Stimulated activated CD4-positive, alpha-beta T cell treated with anti-CD3 and anti-CD28 coated beads, Interleukin-1b, Interleukin-23, amount 100 ng/mL, for 1 hour (primary cell): ENCODE measurements at places on chromosomes 2 and 18.

GRCh38 chr2:42801381-42801780 is 9.0 kb upstream of the HAAO start:
- DNase-seq, result no peak

DNA sequence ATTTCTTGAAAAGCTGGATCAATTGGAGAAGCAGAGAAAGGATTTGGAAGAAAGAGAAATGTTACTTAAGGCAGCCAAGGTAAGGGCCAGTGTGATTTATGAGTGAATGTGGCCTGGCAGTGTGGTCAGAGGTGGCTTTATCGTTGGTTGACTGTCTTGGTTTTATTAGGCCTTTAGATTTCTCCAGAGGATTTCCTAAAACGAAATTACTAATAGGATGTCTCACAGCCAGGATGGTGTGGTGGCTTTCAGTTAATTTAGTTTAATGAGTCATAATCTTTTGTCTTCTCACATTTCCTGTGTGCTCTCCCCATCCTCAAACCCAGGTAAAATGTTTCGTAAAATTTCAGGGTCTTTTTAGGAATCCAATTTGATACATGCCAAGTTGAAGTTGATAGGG is 100.8 kb downstream of the TAF4B start:
- no peak for DNase-seq

DNA sequence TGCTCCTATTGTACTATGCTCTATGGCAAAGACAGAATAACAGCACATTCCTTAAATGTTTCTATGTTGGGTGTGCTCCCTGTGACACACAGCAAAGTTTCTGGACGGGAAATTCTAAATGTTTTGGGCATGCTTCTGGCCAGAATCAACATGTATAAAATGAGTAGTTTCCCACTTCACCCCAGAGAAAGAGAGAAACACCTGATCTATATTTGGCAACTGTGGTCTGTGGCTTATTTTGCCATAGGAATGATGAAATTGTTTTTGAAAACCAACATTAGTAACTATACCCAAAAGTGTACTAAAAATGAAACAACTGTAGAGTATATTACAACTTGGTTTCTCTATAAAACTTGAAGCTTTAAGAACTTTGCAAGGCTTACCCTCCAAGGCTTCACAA is 89.1 kb downstream of the RAD51AP2 start:
- DNase-seq, result no peak

DNA sequence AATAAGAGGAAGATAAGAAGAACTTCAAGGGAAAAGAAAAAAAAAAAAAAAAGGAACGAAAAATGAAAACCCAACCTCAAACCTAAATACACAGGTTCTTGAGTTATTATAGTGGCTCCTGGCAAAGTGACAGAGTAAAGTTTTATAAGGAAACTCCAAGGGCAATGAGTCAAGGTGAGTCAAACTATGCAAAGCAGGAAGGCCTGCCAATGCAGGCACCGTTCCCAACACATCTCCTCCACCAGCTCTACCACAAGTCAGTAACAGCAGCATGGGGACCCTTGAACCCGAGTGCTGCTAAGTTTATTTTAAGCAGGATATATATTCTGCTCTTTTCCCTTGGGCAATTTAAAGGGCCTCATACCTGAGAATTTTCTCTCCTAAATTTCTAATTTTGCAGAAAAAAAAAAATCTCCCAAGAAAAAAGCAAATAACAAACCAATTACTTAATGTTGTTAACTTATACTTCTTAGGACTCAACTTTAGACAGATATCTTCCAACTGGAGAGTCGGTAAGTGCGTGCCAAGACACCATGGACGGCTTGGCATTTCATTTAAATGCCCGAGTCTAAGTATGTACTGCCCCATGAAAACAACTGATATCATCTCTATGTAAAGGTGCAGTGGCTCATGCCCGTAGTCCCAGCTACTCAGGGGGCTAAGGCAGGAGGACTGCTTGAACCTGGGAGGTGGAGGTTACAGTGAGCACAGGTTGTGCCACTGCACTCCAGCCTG is 75.7 kb upstream of the TFCP2L1 start:
- DNase-seq, result no peak

DNA sequence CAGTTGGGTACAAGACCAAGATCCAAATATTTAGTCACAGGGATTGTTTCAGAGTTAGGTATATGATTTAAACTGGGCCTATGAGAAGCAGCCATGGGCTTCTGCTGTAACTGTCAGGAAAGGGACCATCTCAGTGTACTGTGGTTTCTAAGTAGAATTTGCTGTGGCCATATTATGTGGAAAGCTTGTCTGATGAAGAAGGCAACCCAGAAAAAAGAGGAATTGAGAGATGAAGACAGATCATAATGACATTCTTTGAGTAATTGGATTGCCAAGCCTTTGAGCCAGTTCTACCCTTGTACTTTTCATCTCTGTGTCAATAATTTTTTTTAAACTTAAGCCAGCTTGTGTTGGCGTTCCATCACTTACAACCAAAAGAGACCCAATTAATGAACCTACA is 259.6 kb downstream of the NUP35 start:
- DNase-seq, result no peak

DNA sequence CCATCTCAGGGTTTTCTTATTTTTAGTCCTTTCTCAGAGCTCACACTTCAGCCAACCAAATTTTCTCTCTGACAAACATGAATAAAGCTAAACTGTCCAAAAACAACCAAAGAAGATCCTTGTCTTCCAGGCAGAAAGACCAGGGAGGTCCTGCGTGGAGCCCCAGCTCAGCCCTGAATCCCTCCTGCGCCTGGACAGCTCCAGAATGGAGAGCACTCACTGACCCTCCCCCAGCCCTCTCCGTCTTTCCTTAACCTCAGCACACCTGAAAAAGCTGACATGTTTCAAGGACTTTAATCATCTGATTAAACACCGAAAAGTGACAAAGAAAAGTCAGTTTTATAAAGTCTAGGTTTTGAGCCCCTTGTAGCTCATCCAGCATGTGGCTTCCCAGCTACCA is 22.9 kb upstream of the GNAL start:
- DNase-seq, result no peak

DNA sequence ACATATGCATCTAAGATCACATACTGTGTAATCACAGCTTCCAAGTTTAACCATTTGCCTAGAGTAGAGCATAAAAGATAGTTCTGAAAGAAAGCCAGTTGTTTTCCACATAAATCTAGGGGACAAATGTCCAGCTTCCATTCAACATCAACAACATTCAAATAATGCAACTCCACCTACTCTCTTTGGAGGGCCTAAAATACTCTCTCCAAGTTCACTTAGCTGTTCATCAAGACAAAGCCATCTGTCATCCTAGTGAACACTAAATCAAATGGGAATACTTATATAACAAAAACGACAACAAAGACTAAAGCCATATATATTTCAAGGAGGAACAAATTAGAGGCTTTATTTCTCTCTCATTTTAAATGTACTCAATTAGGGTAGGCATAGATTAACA is 221.5 kb upstream of the CDH2 start:
- no peak for DNase-seq

- DNase-seq, result no peak
These were observed 30.9 kb downstream of the ANTXR1 start for GRCh38 chr2:69043736-69044400.

DNA sequence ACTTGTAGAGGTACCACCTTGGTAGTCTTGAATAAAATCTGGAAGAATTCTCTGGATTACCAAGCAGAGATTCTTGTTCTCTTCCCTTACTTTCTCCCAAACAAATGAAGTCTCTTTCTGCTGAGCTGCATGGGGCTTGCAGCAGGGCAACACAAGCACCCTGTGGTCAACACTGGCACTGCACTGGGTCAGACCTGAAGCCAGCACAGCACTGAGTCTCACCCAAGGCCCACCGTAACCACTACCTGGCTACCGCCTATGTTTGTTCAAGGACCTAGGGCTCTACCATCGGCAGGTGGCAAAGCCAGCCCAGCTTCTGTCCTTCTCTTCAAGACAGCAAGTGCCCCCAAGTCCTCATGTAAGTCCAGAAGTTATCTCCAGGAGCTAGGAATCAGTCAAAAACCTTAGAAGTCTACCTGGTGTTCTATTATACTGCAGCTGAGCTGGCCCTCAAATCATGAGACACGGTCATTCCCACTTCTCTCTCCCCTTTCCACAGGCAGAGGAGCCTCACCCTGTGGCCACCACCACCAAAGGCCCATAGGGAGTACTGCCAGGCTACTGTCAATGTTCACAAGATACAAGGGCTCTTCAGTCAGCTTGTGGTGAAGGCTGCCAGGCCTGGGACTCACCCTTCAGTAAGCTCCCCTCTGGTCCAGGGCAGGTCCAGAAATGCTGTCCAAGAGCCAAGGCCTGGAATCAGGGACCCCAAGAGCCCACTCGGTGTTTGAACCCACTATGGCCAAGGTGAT is 18.4 kb downstream of the VPS54 start:
- DNase-seq, result no peak

DNA sequence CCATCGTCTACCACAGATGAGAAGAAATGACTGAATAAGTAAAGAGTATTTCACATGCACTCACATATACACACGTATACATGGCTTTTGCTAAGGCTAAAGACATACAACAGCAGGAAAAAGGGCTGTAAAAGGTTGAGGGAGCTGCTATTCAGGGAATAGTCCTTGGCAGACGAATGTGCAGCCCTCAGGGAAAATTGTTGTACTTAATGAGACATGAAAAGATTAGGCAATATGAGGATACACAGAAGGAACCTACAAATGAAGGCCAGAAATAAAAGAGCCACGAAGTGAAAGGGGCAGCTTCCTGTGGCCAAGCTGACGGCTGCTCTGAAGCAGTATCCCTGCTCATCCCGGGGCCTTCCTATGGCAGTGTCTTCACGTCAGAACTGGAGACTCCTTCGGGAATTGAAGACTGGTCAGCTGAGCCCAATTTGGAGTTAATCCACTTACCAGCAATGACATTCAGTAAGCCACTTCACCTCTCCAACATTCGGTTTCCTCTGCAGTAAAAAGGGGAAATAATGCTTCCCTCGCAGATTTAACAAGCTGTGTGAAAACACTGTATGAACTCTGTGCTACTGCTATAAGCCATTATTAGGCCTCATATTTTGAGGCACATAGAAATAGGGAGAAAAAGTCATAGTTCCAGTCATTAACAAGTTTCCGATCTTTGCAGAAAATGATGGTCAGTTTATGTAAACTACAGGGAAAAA is 221.8 kb downstream of the STK39 start:
- no peak for DNase-seq

GRCh38 chr18:63149302-63149587 is 170.3 kb downstream of the BCL2 start:
- DNase-seq, result no peak

GRCh38 chr2:233271693-233272092 is 20.2 kb downstream of the ATG16L1 start:
- no peak for DNase-seq

DNA sequence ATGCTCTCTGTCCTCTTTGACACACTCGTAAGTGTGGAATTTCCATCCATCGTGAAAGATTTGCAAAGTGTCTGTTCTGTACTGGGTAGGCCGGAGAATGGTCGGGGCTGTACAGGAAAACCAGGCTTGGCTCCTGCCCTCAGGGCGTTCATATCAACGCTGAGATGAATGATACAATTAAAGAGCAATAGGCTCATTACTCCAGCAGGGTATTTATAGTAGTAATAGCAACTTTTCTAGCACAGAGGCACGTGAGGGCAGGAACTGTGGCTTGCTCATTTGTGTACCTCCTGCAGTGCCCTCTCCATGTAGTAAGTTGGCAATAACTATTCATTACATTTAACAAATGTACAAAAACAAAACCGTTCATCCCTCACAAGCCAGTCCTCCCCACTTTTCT is 5.3 kb upstream of the NCK2 start:
- DNase-seq, result no peak

DNA sequence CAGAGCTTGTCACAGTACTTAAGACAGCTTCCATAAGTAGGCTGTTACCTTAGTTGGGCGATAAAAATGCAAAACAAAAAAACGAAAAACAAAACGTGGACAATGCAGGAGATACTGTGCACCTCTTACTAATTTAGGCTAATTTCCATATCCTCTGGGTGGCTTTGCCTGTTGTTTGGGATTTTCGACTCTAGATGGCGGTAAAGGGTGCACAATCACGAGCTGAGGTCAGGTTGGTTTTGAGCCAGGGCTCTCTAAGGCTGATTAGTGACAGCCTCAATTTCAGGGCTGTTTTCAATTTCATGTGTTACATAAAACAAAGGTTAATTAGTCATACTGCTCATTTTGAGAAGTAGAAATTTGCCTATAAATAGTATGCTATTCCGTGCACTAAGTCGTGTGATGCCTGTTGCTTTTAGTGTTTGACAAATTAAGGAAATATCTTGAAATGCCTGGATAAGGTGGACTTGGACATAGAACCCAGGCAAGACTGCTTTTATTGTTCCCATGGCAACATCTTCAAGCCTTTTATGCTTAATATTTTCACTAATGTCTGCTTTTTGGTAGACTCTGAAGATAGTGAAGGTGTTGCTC is 493.1 kb downstream of the SOCS6 start:
- peak; percentile 17 for DNase-seq

DNA sequence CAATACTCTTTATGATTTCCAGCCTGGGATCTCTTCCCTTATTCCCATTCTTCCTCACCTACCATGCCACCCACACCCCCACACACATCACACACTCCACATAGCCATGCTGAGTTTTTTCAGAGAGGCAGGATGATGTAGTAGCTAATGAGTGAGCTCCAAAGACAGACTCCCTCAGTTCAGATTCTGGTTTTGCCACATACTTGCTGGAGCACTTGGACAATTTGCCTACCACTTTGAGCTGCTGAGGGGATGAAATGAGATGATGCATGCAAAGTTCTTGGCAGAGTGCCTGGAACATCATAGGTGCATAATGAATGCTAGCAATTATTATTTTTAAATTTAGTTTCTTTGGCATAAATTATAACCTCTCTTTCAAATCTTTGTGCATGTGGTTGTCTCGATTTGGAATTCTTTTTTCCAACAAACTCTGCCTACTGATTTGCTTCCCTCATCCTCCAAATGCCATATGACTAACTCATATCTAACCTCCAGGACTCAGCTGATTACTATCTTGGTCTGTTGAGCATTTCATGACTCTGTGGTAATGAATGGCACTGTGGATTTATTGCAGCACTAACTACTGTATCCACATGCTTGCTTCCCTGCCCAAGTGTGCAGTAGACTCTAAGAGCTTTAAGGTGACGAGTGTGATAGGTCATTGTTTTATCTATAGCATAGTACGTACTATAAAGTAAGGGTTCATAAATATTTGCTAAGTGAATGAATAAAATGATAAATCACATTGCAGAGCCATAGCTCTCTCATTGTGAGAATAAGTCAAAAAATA is 99.1 kb downstream of the TACR1 start:
- no peak for DNase-seq

DNA sequence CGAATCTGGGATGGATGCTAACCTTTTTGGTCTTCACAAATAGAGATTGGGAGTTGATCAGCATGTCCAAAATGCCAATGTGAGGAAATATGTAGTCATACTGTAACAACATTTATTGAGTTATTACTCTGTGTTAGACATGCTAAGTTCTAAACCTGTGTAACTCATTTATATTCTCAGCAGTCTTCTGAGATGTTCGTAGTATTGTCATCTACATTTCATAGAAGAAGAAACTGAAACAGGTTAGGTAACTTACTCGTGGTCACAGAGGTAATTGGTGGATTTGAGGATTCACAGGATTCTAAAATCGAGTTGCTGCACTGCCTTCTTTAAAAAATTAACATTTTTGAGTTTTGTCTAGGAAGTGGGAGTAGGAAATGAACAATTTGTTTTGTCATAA is 162.1 kb downstream of the UBE2E3 start:
- DNase-seq, result no peak
